Suppressor macrophage (primary cell): ENCODE measurements at places on chromosomes 2 and 18.

GRCh38 chr2:25215948-25216679 lies 47.7 kb upstream of the POMC start:
- DNase-seq = peak; percentile 37

DNA sequence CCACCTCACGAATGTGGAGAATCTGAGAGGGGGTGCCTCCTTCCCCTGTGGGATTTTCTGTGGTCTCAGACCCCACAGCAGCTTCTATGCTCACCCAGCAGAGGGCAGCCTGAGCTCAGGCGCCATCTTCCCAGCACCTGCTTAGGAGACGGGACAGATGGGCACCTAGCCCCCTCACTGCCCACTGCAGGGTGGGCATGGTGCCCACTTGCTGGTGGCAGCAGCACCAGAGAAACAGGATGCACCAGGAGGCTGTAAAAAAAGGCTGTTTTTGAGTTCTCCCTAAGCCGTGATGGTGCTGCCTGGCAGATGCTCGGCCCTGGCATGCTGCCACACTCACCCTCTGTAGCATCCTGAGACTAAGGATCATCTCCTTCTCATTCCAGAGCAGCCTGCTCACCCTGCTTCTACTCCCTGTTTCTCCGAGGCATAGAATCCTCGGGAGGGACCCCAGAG lies 19.1 kb upstream of the SLC20A1 start:
- DNase-seq = peak; percentile 49

- DNase-seq = no peak
Observed at GRCh38 chr2:234869164-234869563, 82.7 kb upstream of the SH3BP4 start.

- peak; percentile 81 for DNase-seq
Observed at GRCh38 chr18:5527603-5528002, 16.2 kb downstream of the EPB41L3 start.

GRCh38 chr2:16774091-16774490 lies 108.5 kb upstream of the CYRIA start:
- no peak for DNase-seq

GRCh38 chr2:237919593-237919992 lies 47.2 kb upstream of the UBE2F start:
- DNase-seq = peak; percentile 63

GRCh38 chr18:79490626-79491041 lies 94.9 kb downstream of the NFATC1 start:
- DNase-seq = no peak

GRCh38 chr2:239765076-239765845 lies 259.9 kb downstream of the NDUFA10 start:
- no peak for DNase-seq

DNA sequence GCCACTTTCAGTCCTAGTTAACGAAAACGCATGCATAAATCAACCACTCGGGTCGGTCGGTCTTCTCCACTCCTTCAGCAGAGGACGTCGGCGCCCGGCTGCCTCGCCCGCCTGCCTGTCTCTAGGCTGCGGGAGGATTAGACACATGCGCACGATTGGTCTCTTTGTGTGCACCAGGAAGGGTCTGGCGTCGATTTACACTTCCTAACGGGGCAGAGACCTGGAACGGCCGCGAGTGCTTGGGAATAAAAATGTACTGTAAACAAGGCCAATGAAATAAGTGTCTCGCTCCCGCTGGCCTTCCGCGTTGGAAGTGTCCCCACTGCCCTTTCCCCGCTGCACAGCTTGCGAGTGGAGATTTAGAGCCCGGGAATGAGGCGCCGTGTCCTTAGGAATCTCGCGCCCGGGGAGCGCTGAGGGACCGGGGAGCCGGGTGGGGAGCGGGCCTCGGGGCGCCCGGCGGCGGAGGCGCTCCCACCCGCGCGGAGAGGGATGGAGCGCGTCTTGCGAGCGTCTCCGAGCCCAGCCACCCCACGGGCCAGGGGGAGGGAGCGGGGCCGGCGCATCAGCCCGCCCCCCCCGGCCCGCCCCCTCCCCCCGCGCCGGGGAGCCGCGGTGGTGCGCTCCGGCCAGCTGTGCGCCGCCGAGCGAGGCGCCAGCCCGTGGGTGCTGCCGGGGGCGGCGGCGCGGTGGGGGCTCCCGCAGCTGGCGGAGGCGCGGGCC lies at the start of gene DOK6:
DOK6 (plus strand) TSS at position 636 of the 723 bp plus-strand sequence.
- DNase-seq = no peak

DNA sequence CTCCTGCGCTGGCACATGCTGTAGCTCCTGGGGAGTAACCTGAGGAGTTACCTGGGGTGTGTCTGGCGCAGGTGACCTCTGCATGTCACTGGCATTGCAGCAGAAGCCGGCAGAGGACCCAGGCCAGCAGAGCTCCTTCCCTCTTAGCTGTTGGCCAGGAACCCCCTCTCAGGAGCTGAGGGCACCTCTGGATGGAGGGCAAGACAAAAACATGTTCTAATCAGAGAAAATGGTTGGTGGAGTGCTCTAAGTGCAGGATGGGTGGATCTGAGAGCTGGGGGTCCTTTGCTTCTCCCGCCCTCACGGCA lies 44.9 kb upstream of the SNTG2 start:
- DNase-seq = no peak

DNA sequence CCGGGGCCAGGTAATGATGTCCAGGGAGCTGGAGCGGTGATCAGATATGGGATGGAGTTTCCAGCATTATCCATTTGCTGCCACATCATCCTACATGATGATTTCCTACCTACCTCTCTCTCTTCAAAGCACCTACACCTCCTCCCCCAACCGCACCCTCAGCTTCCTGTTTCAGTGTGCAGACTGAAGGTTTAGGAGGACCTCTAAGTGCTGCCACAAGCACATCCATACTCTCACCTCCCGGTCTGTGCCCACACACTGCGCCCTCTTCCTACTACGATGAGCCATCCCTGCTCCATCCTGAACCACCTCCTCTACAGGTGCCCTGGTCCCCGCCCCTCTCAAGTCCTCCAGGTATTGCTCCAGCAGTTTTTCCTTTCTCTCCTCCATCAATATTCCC lies 123.7 kb downstream of the ALPK2 start:
- no peak for DNase-seq

- DNase-seq = no peak
Observed at GRCh38 chr2:44852594-44852993, 88.9 kb upstream of the SIX3 start.

DNA sequence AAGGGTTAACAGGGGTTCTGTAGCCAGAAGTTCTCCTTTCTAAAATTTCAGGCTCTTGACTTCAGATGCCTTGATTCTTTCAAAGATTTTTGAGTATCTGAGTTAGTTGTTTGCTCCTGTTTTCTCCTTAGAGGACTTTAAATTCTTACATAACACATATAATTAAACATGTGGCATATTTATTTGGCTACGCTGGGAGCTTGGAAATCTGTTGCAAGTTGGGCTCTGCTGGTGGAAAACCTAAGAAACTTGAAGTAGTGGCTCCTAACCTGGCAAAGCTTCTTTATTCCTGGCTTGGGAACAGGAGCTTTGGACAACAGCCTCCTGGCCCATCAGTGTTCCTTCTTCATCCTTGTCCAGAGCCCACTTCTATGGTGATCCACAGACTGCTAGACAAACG lies 72.6 kb downstream of the VIT start:
- no peak for DNase-seq

GRCh38 chr2:146621656-146622055 lies 1223.2 kb upstream of the ACVR2A start:
- DNase-seq = no peak

- DNase-seq = no peak
Observed at GRCh38 chr2:232525199-232525598, 761 bp upstream of the CHRND start.

- peak; percentile 66 for DNase-seq
Observed at GRCh38 chr2:101012706-101013181, 10.7 kb downstream of the RPL31 start.

DNA sequence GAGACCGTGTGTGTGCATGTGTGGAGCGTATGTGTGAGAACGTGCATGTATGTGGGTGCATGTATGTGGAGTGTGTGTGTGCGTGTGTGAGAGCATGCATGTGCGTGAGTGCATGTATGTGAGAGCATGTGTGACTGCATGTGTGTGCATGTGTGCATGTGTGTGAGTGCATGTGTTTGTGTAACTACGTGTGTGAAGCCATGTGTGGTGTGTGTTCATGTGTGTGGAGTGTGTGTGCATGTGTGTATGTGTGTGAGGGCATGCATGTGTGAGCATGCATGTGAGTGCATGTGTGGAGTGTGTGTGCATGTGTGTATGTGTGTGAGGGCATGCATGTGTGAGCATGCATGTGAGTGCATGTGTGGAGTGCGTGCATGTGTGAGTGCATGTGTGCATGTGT lies 24.2 kb downstream of the TOGARAM2 start:
- no peak for DNase-seq

- no peak for DNase-seq
Observed at GRCh38 chr2:7377916-7378569, 460.8 kb downstream of the RNF144A start.

DNA sequence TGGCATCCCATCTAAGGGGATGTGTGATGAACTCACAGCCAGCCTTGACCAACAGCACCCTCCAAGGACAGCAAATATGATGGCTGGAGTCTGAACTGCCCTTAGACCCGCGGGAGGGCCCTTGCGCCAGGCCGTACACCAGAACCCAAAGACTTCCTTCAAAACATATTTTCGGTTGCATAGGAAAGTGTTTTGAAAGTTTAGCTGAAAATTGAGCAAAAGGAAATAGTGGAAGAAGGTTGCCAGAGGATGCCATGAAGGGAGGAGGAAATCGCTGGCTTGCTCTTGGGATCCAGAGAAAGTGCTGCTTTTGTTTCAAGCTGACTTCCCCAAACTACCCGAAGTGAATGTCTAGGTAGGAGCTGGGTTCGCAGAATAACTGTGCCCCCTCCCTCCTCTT lies 61.3 kb downstream of the IL1R2 start:
- DNase-seq = peak; percentile 90

GRCh38 chr18:78807668-78808067 lies 171.9 kb upstream of the SALL3 start:
- no peak for DNase-seq

- DNase-seq = no peak
Observed at GRCh38 chr2:36165132-36165531, 190.4 kb upstream of the CRIM1 start.

- DNase-seq = no peak
Observed at GRCh38 chr2:19392191-19392590, 33.8 kb upstream of the OSR1 start.

DNA sequence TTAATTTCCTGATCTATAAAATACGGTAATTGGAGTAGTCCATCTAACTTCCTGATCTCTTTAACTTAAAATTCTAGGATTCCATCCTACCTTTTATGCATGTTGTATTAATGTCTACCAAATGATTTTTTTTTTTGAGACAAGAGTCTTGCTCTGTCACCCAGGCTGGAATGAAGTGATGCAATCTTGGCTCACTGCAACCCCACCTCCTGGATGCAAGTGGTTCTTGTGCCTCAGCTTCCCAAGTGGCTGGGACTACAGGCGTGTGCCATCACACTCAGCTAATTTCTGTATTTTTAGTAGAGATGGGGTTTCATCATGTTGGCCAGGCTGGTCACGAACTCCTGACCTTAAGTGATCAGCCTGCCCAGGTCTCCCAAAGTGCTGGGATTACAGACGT lies 47.8 kb downstream of the CFAP36 start:
- DNase-seq = no peak

DNA sequence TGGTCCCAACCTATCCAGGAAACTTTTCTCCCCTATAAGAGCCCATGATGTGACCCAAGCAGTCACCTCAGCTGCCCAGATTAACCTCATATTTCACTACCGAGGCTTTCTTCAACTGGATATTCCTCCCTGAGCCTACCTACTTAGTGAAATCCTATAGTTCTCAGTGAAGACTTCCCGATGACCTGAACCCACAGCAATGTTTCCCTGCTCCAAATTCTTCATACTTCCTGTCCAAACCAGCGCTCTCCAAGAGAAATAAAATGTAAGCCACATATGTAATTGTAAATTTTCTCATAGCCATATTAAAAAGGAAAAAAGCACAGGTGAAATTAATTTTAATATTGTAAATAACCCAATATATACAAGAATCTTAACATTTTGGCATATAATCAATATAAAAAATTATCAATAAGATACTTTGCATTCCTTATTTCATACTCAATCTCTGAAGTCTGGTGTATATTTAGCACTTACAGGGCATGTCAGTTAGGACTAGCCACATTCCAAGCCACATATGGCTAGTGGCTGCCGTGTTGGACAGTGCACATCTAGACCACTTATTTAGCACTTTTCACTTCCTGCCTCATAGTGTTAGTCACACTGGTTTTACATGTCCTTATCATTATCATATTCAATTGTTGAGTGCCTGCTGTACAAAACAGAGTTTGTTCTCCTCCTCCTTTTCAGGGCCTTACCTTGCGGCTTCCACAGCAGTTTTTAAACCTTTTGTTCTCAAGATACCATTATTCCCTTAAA lies 1.9 kb upstream of the STAT4 start:
- peak; percentile 29 for DNase-seq

DNA sequence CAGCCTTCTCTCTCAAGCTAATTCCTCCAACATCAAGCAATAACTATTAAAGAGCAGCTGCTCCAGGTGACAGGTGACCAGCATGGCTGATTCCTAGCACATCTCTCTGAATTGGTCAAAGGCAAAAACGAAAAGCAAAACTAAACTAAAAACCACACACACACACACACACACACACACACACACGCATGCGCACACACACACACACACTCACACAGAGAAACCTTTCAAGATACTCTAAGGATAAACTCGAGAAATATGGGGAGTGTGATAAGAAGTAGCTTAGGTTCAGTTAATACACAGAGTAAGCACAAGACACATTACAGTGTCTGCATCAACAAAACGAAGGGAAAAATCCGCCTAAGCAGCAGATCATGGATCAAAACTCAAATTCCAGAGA lies 74.5 kb upstream of the FZD7 start:
- no peak for DNase-seq

GRCh38 chr2:108615480-108616090 lies 81.3 kb downstream of the LIMS1 start:
- DNase-seq = no peak

- no peak for DNase-seq
Observed at GRCh38 chr2:152493945-152494528, 159.1 kb downstream of the FMNL2 start.

DNA sequence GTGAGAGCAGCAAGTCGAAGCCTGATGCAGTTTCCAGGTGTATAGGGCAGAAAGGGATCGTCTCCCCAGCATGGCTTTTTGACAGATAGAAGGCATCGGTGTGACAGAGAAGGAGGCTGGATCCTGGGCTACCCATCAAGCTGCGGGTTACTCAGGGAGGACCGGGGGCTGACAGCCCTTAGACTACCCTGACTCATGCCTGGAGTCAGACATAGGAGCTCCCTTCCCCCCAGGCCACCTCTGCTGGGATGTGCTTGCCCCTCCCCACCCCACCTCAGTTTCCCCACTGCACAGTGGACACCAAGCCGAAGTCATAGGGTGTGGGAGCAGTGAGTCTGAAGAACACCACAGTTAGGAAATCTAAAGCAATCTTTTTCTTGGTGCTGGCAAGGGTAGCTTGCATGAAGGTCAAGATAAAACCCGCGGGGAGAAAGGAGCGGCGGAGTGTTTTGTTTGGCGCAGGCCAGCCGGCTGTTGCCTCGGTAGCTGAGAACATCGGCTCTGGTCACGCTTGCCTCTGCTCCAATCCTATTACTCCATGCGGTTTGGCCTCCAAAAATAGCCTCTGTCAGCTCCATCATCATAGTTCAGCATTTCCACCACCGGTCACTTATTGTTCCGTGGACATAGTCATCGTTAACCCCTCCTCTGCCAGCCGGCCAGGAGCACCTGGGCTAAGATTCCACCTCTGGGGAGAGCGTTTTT lies 169.2 kb upstream of the GLI2 start:
- no peak for DNase-seq
